ENCODE measurements at places on chromosomes 3 and 15. TPM values are rescaled to one million over a fixed set of nuclear protein-coding genes. Genes with fewer than 3 reads are reported as not detected.

GRCh38 chr3:163368168-163368567, 1710.1 kb downstream of the SI start:
- DNase-seq, result no peak

GRCh38 chr3:136584728-136585127, 167.4 kb downstream of the STAG1 start:
- no peak for DNase-seq

GRCh38 chr3:10935028-10935427, 57.5 kb upstream of the SLC6A1 start:
- no peak for DNase-seq

The POTEB gene
- total RNA-seq, result not detected

The IGSF10 gene
- not detected for total RNA-seq

All from activated CD8-positive, alpha-beta memory T cell treated with anti-CD3 and anti-CD28 coated beads, Interleukin-2, amount 10 ng/mL, durations not matched to agents 7 days and 5 days (primary cell).